T-helper 17 cell (primary cell): ENCODE measurements at places on chromosomes 16 and 17.

DNA sequence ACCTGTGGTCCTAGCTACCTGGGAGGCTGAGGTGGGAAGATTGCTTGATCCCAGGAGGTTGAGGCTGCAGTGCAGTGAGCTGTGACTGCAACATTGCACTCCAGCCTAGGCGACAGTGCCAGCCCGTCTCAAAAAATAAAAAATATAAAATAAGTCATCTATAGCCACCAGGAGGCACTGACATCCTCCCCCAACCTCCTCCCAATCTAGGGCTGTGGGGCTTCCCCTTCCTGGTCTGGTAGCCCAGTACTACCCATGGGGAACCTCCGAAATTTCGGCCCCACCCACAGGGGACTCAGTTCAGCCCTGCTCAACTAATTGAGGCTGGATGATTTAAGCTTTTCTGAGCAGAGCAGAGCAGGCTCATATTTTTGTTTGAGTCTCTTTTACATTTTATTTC is 3.2 kb downstream of the ZSCAN10 start:
- peak; percentile 41 for DNase-seq

DNA sequence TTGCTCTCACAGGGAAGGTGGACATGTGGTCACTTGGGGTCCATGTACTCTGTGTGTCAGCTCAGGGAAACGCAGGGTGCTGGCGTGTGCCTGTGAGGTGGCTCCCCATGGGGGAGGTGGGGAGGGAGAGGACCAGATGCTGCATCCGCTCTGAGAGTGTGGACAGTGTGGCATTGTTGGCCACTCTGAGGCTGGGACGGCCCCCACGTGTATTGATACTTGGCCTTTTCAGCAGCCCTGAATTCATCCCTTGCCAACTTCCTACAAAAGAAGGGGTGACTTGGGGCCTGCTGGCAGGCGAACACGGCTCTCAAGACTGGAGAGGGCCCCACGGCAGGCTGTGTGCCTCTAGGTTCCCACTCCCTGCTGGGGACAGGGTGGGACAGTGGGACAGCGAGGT is 120.1 kb downstream of the RAB11FIP4 start:
- DNase-seq: no peak

DNA sequence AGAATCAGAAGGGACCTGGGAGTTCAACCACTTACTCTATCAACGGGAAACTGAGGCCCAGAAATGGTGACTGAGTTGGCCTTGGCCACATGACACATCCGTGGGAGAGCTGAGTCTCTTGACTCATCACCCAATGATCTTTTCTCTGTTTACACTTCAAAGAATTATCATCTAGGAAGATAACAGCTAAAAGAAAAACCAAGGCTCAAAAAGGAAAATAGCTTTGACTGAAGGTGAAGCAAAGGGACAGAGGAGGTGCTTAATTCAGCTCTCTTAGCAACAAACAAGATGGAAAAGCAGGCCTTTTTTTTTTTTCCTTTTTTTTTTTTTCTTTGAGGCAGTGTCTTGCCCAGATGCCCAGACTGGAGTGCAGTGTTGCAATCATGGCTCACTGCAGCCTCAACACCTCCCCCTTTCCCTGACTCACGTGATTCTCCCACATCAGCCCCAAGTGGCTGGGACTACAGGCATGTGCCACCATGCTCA is 16.7 kb downstream of the ERCC4 start:
- no peak for DNase-seq

DNA sequence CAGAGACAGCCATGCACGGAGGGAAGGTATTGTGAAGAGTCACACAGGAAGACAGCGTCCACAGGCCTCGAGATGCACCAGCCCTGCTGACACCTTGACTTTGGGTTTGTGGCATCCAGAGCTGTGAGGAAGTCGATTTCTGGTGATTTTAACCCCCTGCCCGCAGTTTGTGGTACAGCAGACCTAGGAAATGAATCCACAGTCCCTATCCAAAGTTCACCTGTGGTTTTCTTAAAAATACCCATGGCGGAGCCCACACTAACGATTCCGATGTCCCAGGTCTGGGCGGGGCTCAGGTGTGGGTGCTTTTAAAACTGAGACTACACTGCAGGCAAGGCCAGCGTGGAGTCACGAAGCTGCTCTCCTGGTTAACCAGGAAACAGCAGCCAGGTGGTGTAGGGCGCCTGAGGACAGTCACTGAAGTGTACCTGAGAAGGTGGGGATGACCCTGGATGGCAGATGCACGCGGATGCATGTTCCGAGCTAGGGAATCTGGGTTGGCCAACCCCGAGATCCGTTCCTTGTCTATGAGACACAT is 14.4 kb upstream of the MEAK7 start:
- peak; percentile 33 for DNase-seq

DNA sequence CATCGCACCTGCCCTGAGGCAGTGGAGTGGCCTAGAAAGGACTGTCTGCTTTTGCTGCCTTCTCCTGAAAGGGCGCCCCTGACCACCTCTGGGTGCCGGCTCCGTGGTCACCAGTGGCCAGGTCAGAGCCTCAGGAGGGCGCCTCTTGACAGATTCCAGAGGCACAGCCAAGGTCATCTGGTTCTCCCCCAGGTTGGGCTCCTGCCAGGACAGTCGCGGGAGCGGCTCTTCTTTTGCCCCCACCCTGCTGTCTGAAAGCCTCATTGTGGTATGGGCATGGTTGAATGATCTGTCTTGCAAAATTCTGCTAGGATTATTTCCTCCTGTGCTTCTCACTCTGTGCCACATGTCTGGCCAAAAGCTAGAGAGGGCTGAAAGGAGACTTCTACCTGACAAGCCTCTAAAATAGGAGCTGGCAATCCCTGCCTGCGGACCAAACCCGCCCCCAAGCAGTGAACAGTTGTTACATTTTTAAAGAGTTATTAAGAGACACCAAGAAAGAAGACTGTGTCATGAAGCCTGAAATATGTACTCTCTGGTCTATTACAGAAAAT is 82.8 kb downstream of the SNX29 start:
- DNase-seq: no peak

GRCh38 chr17:80952291-80952690 is 39.4 kb upstream of the CHMP6 start:
- DNase-seq: no peak

GRCh38 chr17:73792994-73793393 is 148.7 kb upstream of the SDK2 start:
- no peak for DNase-seq

- no peak for DNase-seq
These were observed 4.9 kb downstream of the FASN start for GRCh38 chr17:82092995-82093751.

DNA sequence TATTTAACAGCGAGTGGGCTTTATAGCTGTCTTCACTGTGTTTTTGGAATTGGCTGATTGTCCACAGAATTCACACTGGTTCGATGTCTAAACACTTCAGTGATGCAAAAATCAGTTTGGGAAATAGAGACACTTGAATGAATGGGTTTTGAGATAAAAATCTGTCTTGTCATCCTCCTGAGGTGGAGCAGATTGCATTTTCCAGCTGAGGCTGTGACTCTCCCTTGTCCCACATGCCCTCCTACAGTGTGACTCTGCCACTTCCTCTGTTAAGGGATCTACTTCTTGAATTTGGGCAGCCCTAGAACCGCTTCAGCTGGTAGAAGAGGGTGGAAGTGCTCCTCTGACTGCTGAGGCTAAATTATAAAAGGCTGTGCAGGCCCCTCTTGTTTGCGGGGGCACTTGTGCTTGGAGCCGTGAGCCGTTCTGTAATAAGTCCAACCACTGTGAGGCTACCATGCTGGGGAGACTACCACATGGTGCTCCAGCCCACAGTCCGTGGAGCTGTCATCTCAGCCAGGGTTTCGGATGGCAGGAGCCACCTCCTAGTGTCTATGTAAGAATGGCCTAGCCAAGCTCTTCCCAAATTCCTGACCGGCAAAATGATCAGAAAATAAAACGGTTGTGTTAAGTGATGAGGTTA is 175.9 kb downstream of the SPECC1 start:
- DNase-seq: no peak

DNA sequence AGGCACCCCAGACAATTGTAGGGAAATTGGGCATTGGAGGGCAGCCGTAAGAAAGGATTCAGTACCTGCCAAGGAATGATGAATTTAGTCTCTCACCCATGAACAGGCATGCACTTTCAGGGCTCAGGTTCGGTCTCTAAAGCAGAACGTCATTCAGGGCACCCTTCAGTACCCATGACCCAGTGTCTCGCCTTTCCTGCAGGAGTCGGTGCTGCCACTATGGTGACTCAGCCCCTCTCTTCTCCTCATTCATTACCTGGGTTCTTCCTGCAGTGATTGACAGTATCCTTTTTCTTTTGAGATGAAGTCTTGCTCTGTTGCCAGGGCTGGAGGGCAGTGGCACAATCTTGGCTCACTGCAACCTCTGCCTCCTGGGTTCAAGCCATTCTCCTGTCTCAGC is 8.4 kb downstream of the SOST start:
- no peak for DNase-seq

DNA sequence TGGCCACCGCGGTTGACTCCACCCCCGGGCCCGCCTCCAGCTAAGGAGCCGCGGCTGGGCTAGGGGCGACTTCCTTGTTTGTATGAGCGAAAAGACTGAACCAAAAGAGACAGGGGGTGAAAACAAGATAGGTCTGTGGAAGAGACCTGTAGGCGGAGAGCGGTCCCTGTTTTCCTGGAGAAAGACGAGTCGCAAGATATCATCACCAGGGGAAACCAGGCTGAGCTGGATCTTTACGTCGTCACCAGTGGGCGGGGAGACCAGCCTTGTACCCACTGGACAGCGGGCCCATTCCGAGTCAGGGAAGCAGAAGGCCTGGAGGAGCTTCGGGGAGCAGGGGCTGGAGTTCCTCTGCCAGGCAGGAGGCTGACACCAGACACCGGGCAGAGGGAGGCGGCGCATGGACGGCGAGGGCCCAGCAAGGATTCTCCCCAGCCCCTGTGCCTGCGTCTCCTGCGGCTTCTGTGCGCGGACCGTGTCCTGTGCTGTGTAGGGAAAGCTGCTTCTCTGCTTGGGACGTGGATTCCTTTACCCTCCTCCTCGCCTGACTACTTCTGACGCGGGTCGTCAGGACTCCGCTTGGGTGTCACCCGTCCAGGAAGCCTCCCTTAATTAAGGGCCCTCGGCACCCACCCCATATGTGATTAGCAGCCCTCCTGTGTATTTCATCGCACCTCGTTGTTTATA is 10.3 kb upstream of the ARL4D start:
- DNase-seq: peak; percentile 90

DNA sequence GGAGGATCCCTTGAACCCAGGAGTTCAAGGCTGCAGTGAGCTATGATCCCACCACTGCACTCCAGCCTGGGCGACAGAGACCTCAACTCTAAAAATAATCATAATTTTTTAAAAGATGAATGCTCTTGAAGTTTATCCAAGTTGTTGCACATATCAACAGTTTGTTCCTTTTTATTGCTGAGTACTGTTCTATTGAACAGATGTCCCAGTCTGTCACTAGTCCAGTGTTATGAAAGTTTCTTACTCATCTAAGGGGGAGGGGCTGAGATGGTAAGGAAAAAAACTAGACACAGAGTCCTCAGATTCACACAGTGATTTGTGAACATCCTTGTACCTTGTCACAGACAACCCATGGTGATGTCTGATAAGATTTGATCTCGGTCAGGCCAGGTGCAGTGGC is 3.9 kb downstream of the ACAP1 start:
- no peak for DNase-seq

DNA sequence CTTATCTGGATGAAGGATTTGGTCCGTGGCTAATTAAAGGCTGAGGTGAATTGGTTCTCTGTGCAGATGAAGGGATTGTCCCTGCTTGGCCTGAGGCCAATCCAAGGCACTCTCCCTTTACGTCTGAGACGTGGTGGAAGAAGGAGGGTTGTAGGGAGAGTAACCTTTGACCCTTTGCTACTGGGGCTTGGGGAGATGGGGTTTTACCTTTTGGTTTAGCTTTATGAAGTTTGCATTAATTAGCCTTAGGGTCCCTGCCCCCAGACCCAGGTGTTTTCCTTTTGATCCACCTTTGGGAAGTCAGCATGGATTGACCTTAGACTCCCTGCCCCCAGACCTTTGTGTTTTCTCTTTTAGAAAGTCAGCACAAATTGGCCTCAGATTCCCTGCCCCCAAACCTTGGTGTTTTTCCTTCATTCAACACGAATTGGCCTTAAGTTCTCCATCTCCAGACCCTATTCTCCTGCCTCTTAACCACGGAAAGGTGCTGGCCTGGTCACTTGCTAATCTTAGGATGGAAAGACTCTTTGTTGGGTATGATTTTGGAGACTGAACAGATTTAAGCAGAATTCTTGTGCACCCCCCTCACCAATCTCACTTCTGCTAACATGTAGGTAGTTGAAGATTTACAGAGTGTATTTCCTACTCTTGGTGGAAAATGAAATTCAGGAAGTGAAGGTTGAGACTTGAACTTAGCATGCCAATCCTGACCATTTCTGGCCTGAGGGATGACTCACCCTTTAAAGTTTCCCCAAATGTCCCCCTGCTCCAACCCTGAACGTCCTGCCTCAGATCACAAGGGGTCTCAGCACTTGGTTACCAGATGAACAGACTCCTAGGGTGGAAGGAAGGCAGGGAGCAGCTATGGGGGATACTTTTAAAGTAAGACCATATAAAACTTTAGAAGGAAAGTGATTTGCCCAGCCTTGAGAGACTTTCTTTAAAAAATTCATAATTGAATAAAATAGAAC is 23.1 kb upstream of the MMD start:
- DNase-seq: no peak

- DNase-seq: no peak
These were observed 11.9 kb downstream of the TBX2 start for GRCh38 chr17:61411261-61412142.

- peak; percentile 5 for DNase-seq
These were observed 34.1 kb upstream of the CHMP6 start for GRCh38 chr17:80957461-80957941.

GRCh38 chr16:263182-263774 is 12.5 kb downstream of the RGS11 start:
- no peak for DNase-seq

DNA sequence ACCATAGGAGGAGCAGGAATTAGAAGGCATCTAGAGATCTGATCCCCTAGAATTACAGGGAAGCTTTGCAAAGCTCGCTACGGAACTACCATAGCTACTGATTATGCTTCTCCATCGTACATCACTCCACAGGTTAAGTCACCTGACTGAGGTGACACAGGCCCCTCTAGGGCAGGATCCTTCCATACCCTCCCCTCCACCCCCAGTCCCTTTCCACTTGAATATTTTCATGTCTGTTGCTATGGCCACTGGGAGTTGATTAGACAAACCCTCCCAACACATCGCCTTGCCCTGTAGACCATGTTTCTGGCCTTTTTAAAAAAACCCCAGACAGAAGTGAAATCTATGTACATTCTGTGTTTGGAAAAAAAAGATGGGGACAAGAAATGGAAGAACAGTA is 287.1 kb downstream of the SOX9 start:
- no peak for DNase-seq

DNA sequence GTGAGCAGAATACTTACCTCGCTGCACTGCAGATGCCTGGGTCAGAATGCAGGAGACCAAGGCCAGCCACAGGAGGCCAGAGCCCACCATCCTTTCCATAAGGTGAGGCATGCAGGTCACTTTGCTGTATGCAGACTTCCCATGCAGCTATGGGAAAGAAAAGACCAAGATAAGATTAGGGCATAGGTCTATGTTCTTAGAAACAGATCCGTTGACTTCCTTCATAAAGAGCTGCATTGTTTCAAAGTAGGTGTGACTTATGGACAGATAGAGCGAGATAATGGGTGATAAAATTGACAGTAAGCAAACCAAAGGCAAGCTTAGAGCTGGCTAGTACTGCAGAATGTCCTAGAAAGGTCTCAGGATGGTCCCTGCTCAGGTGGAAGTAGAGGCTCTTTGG is 992 bp downstream of the GP2 start:
- DNase-seq: no peak
